Neural cell (in vitro differentiated cells): ENCODE measurements at places on chromosomes 5 and 9. TPM values are rescaled to one million over a fixed set of nuclear protein-coding genes. Genes with fewer than 3 reads are reported as not detected.

PCDHB5 gene
- polyA plus RNA-seq = 4.5 and 4.7 TPM in 2 replicates

MARCOL gene
- polyA plus RNA-seq = not detected in 2 replicates

CATSPER3 gene
- polyA plus RNA-seq = 0.17 and 0.80 TPM in 2 replicates

SCGB3A1 gene
- not detected in 2 replicates for polyA plus RNA-seq

AQP7 gene
- not detected in 2 replicates for polyA plus RNA-seq

GMCL2 gene
- not detected in 2 replicates for polyA plus RNA-seq

LEAP2 gene
- polyA plus RNA-seq = 1.1 and 1.6 TPM in 2 replicates

SPINK5 gene
- polyA plus RNA-seq = 1.8 and 3.7 TPM in 2 replicates

MZB1 gene
- polyA plus RNA-seq = not detected in 2 replicates

GPR150 gene
- polyA plus RNA-seq = 0.22 TPM in 1 of 2 replicates, not detected in the other

CD180 gene
- polyA plus RNA-seq = not detected in 2 replicates

FAM200C gene
- polyA plus RNA-seq = 21.6 and 22.6 TPM in 2 replicates

TRAPPC13 gene
- polyA plus RNA-seq = 80.3 and 95.0 TPM in 2 replicates

PPWD1 gene
- polyA plus RNA-seq = 118 and 121 TPM in 2 replicates

TAF11L10 gene
- not detected in 2 replicates for polyA plus RNA-seq

PJA2 gene
- polyA plus RNA-seq = 127 and 142 TPM in 2 replicates

DAPK1 gene
- polyA plus RNA-seq = 45.0 and 57.3 TPM in 2 replicates

LRSAM1 gene
- polyA plus RNA-seq = 21.6 and 27.1 TPM in 2 replicates

F2RL2 gene
- polyA plus RNA-seq = not detected in 2 replicates

C9orf153 gene
- not detected in 2 replicates for polyA plus RNA-seq

REEP2 gene
- polyA plus RNA-seq = 146 and 177 TPM in 2 replicates

FOXD4L5 gene
- polyA plus RNA-seq = 0.06 and 0.12 TPM in 2 replicates

INPP5E gene
- polyA plus RNA-seq = 17.9 and 24.0 TPM in 2 replicates

CFAP157 gene
- polyA plus RNA-seq = 1.3 and 1.6 TPM in 2 replicates

RHOBTB3 gene
- 79.0 and 99.4 TPM in 2 replicates for polyA plus RNA-seq

SVEP1 gene
- polyA plus RNA-seq = 0.10 and 0.42 TPM in 2 replicates

CDC20B gene
- 0.28 TPM in 1 of 2 replicates, not detected in the other for polyA plus RNA-seq

TOR2A gene
- 54.1 and 59.7 TPM in 2 replicates for polyA plus RNA-seq

ZFP2 gene
- 7.6 and 14.5 TPM in 2 replicates for polyA plus RNA-seq

OBP2B gene
- polyA plus RNA-seq = not detected in 2 replicates

PCDHGC4 gene
- 4.3 and 6.4 TPM in 2 replicates for polyA plus RNA-seq

MARCHF11 gene
- 6.1 TPM in 2 replicates for polyA plus RNA-seq

UBE2QL1 gene
- polyA plus RNA-seq = 12.9 and 13.8 TPM in 2 replicates

TNC gene
- 0.52 and 2.1 TPM in 2 replicates for polyA plus RNA-seq

C5orf34 gene
- polyA plus RNA-seq = 10.4 and 12.7 TPM in 2 replicates

ACOT12 gene
- polyA plus RNA-seq = 1.2 and 3.0 TPM in 2 replicates

GAS1 gene
- polyA plus RNA-seq = 1.4 and 1.6 TPM in 2 replicates

NR5A1 gene
- polyA plus RNA-seq = 0.09 and 2.4 TPM in 2 replicates

CAVIN4 gene
- 14.5 and 15.3 TPM in 2 replicates for polyA plus RNA-seq

IL3 gene
- not detected in 2 replicates for polyA plus RNA-seq

HTR1A gene
- polyA plus RNA-seq = not detected in 2 replicates

DAB2 gene
- 0.63 and 0.72 TPM in 2 replicates for polyA plus RNA-seq

PPP1R26 gene
- polyA plus RNA-seq = 20.1 and 30.1 TPM in 2 replicates

TSLP gene
- not detected in 2 replicates for polyA plus RNA-seq

GARIN3 gene
- not detected in 2 replicates for polyA plus RNA-seq

CNTFR gene
- polyA plus RNA-seq = 19.0 and 20.7 TPM in 2 replicates

CEL gene
- polyA plus RNA-seq = 0.95 and 2.7 TPM in 2 replicates

OCLN gene
- 6.5 and 7.5 TPM in 2 replicates for polyA plus RNA-seq

PCDHA1 gene
- 0.28 TPM in 1 of 2 replicates, not detected in the other for polyA plus RNA-seq

ENTPD8 gene
- not detected in 2 replicates for polyA plus RNA-seq

PRELID2 gene
- 0.16 TPM in 1 of 2 replicates, not detected in the other for polyA plus RNA-seq

ANKRD31 gene
- polyA plus RNA-seq = 0.48 and 0.62 TPM in 2 replicates

PCDHGB1 gene
- 0.46 and 0.68 TPM in 2 replicates for polyA plus RNA-seq
